ENCODE measurements at places on chromosomes 2 and 18.

DNA sequence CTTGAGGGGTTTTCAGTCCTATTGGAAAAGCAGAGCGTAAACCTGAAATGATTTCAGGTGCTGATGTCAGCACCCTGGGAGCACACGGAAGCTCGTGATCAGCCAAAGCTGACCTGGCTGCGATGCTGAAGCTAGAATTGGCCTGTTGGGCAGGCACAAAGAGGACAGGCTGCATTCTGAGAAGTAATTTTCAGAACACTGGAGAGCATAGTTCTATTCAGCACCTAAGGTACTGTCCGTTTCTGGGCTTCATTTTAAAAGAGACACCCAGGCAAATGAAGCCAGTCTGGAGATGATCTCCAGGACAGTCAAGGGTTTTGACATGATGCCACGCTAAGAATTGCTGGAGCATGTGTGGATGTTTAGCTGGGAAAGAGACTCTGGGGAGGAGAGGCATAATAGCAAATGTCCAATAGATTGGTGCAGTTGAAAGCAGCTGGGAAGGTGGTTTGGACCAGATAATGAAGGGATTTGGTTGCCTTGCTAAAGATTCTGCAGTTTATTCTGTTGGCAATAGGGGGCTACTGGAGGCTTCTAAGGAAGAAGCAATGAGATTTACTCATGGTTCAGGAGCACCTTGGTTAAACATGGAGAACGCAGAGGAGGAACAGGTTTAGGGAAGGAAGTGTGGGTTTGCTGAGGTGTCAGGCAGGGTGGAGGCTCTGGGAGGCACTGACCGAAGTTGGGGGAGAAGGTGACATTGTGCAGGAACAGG is 86.6 kb downstream of the ACOXL start:
- DNase-seq: no peak

GRCh38 chr2:216757532-216757931 is 62.2 kb upstream of the IGFBP5 start:
- no peak for DNase-seq

DNA sequence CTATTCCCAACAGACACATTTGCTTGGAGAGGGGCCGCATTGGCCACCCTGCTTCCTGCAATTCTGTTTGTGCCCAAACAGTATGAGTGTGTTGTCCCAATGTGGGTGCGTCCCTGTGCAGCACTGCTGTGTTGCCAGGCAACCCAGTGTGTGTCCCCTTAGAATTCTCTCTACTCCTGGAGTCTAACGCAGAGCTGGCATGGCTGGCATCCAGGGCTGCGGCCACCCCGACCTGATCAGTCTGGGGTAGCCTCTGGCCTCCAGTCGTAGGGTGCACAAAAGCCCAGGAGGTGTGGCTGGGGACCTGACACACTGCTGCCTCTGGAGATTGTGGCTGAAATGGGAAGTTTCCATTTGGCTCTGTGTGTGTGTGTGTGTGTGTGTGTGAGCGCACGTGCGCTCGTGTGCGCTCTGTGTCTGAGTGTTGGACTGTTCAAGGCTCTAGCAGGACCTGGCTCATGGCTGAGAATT is 48.0 kb downstream of the TEX44 start:
- DNase-seq: no peak

- no peak for DNase-seq
Measured at GRCh38 chr2:178345951-178346350, 105.0 kb downstream of the PRKRA start.

DNA sequence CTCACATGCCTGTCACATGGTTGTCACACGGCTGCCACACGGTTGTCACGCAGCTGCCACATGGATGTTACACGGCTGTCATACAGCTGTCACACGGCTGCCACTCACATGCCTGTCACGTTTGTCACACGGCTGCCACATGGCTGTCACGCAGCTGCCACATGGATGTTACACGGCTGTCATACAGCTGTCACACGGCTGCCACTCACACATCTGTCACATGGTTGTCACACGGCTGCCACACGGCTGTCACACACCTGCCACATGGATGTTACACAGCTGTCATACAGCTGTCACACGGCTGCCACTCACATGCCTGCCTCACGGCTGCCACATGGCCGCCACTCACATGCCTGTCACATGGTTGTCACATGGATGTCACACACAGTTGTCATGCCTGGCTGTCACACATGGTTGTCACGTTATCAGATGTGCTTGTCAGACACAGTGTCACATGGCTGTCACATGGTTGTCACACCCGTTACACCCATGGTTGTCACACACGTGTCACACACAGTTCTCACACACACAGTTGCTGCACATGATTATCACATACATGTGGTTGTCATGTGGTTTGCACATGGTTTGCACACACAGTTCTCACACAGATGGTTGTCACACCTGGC is 19.4 kb downstream of the KCNG2 start:
- no peak for DNase-seq

DNA sequence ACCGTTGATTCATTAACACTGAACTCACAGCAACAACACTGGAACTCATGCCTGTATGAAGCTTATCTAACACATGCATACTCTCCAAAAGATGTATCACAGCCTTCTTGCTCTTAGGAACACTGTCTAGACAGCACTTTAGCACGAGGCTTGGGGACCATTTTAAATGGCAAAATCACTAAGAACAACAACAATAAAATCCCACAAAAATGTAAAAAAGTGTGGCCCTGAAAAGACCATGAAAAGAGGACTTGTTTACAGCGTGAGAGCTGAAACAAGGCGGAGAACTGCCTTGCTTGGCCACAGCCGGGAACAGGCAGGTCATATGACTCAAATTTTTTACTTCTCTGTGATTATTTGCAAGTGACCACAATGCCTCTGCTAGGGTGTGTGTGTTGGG is 48.1 kb downstream of the CHN1 start:
- no peak for DNase-seq

- no peak for DNase-seq
Measured at GRCh38 chr2:141280037-141280436, 850.8 kb downstream of the LRP1B start.

- no peak for DNase-seq
Measured at GRCh38 chr2:84636080-84636971, 120.0 kb downstream of the DNAH6 start.

DNA sequence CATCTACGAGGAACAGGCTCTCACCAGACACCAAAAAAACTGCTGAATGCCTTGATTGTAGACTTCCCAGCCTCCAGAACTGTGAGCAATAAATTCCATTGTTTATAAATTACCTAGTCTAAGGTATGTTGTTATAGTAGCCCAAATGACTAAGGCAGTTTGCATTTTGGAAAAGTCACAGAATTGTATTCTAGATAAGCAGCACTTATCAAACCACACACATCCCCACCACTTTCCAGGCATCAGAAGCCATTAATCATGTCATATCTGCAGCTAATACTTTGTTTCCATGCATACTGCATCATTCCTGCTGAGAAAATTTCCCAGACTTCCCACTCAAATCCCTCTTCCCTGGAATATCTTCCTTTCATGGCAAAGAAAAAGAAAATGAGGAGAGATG is 187.2 kb downstream of the INO80D start:
- DNase-seq: no peak

- DNase-seq: no peak
Measured at GRCh38 chr2:109654326-109655050, 40.3 kb downstream of the SOWAHC start.

DNA sequence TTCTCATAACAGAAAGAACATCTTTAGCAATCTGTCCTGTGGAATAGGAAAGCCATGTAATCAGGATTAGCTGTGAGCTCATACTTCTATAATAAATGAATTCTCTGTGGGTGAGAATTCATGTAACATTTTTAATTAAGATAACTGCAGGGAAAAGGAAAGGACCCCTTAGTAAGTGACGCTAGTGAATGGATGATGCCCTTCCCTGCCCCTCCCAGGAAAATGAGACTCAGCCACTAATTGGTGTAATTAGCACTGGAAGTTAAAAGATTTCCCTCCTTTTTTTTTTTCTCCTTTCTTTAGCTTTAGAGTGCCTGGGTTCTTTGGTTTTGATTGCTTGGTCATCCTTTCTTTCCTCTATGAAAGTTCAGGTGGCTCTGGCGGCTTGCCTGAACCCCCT is 90.3 kb downstream of the VWA3B start:
- no peak for DNase-seq

DNA sequence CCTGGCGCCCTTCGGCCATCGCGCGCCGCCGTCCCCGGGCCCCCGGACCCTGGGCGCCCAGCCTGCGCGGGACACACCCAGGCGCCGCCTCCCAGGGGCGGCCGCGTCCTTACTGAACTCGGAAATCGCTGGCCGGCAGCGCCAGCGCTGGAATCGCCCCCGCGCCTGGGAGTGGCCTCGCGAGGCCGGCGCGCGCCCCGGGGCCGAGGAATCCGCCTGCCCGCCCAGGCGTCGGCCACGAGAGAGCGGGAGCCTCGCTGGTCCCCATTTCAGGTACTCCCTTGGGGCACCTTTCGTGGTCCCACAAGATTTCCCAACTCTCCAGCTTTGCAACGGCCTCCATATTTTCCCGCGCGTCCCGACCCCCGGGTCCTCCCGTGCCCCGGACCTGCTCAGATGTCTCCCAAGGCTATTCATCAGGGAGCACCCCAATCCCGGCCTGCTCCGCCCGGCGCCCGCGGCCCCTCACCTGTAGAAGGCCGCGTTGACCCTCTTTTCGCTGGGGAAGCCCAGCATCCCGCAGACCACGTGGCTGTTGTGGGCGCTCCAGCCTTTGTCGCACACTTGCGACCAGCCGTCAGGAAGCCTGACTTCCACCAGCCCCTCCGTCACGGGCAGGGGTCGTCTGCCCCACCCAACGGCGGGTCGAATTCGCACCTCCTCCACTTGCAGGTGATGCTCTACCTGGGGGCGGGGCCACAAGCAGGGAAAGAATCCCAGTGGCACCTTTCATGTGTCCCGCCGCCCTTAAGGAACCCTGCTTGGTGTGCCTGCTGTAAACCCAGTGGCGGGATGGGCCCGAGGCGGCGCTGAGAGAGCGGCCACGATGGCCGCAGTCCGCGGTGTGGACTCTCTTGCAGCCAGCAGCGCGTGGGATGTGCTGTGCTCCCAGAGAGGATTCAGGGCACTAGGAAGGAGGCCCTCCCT is 4.6 kb downstream of the LOXL3 start:
- DNase-seq: no peak

DNA sequence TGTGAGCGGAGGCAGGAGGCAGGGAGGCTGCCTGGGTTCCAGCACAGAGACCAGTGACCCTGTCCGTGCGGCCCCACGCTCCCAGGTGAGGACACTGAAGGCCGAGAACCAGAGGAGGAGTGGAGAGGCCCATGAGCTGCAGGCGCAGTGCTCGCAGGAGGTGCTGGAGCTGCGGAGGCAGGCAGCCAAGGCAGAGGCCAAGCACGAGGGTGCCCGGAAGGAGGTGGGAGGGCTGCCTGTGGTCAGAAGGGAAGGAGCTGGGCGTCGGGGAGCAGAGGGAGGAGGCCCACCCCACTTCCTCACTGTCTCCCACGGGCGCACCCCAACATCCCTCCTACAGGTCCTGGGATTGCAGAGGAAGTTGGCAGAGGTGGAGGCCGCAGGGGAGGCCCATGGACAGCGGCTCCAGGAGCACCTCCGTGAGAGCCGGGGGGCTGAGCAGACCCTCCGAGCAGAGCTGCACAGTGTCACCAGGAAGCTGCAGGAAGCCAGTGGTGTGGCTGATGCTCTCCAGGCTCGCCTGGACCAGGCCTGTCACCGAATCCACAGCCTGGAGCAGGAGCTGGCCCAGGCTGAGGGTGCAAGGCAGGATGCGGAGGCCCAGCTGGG is 33.0 kb upstream of the SNED1 start:
- no peak for DNase-seq

GRCh38 chr2:238875101-238875470 is 27.2 kb downstream of the TWIST2 start:
- DNase-seq: no peak

- DNase-seq: no peak
Measured at GRCh38 chr2:43068631-43069517, 157.5 kb downstream of the ZFP36L2 start.

- DNase-seq: peak; percentile 97
Measured at GRCh38 chr2:46097714-46098480, 199.3 kb upstream of the EPAS1 start.

- no peak for DNase-seq
Measured at GRCh38 chr2:69436596-69436937, 668 bp downstream of the NFU1 start.

- no peak for DNase-seq
Measured at GRCh38 chr18:22185273-22185672, 15.9 kb downstream of the GATA6 start.

DNA sequence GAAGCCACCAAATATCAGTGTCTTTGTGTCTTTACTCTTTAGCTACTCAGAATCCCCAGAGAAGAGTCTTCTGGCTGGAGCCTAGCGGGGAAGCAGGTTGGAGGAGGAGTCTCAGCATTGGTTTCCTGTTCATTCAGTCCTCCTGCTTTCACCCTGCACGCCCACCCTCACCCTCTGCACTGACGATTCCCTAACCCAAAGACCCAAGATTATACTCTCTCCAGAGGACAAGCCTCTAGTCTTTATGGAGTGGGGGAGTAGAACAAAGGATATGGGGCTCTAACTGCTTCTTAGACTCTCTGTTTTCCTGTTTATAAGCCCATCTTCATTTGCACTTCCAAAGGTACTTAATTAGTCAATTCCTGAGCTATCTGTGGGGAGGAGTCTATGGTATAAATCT is 338.8 kb downstream of the AGPS start:
- DNase-seq: no peak

- DNase-seq: no peak
Measured at GRCh38 chr2:120013597-120014223, 833 bp downstream of the EPB41L5 start.
